ENCODE measurements at places on chromosomes 1 and 21.

- no peak for DNase-seq
Observed at GRCh38 chr1:94332516-94332915, 85.7 kb upstream of the ABCD3 start.

DNA sequence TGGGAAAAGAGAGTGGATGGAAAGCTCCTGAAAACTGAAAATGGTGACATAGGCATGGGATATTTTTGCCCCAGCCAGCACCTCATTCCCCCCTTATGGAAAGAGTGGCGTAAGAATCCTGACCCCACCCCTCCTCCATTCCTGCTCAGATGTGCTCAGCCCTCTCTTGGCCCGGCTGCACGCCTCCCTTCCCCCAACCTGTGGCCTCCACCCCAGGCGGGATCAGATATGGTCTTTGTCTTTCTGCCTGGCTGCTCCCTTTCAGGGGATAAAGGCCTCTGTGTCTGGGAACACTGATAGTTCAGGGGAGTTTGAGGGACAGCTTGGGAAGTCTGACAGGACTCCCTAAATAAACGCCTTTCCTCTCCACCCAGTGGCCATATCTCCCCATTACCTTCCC, 49.8 kb downstream of the KIRREL1 start:
- DNase-seq: no peak

DNA sequence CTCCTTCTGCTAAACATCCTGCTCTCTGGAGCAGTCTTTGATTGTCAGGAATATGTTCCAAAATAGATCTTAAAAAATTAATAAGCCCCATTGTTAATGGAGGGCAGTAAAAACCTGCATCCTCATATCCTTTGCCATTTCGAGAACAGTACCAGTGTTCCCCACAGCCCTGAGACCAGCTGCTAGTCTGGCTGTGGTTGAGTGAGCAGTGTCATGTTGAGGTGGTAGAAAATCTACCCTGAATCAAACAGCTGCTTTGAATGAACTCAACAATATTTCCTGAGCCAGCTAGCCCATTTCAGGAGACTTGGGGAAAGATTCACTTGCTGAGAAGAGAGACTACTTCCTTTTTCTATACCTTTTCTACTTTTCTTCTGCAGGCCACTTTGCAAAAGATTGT, 24.4 kb downstream of the FABP3 start:
- no peak for DNase-seq

DNA sequence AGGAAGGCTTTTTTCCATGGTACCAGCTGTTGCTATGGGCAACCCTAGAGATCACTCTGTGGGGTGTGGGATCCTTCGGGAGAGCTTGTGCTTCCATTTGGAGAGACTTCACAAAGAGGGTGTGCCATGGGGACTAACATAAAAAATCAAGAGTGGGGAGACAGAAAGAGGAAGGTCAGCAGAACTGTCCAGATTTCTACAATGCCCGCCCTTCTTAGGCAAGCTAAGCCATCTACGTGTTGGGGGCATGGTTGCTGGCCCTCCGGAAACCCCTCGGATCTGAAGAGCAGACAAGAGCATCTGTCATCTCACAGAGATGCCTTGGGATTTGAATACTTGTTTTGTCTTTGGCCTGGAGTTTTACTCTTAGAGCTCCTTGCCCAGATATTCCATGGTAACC, 83.9 kb upstream of the ZNF648 start:
- no peak for DNase-seq

GRCh38 chr1:241714321-241715218, 62.5 kb downstream of the WDR64 start:
- DNase-seq: no peak

DNA sequence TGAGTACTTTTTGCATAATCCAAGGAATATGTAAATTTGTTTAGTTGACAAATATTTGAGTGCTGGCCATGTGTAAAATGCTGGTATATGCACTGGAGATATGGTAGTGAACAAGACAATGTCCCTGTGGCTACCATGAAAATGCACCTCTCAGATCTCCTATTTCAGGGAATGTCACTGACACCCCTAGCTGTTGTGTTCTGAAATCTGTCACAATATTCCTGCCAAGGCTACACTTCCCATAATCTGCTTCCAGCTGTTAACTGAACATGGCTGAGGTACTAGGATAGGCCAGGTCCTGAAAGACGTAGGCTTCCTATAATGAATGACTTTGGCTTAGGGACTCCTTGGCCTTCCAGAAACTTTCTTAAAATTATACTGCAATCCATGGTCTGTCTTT, 197.8 kb downstream of the ZNF648 start:
- DNase-seq: no peak

DNA sequence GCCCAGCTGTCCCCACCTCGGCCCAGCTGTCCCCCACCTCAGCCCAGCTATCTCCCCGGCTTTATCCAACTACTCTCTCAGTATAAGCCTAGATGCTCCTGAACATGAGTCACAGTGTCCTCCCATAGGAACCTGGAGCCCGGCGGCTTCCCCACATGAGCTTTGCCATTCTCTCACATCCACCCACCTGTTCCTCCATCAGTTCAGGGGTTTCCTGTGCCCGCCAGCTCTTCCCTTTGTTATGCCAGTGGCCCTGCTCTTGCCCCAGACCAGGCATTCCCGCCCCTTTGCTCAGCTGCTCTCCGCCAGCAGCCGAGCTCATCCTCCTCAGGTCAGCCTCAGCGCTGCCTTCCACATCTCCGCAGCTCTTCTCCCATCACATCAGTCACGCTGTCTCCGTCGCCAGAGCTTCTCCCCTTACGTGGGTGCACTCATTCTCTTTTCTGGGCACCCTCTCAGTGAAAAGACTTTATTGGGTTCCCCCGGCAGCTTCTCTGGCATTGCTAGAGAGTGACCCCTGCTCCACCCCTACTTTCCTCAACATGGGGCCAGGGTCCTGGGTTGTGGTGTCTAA, 89.5 kb upstream of the CSF3R start:
- DNase-seq: no peak

DNA sequence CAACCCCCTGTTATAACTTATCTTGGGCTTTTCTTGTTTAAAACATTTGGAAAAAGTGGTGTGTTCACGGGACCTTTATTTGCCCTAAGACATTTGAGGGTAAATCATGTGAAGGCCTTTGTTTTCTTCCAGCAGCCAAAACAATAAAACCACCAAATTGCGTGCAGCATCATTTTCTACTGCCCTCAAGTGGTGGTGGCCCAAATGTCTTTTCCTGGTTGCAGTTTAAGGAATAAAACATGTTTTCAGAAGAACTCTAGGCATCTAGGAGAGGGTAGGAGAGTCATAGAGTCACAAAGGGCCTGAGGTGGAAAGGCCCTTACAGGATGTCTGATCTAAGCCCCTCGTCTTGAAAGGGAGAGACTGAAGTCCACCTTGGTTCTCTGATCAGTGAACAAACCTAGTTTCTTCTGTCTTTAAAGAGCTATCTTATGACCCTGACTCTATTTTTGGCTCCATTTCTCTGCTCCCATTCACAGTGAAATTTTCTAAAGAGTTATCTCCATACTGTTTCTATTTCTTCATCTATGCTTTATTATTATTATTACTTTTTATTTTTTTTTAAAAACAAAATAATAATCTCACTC, 16.0 kb upstream of the EPS15 start:
- peak; percentile 62 for DNase-seq

GRCh38 chr1:18658831-18659230, 28.2 kb downstream of the PAX7 start:
- DNase-seq: no peak

DNA sequence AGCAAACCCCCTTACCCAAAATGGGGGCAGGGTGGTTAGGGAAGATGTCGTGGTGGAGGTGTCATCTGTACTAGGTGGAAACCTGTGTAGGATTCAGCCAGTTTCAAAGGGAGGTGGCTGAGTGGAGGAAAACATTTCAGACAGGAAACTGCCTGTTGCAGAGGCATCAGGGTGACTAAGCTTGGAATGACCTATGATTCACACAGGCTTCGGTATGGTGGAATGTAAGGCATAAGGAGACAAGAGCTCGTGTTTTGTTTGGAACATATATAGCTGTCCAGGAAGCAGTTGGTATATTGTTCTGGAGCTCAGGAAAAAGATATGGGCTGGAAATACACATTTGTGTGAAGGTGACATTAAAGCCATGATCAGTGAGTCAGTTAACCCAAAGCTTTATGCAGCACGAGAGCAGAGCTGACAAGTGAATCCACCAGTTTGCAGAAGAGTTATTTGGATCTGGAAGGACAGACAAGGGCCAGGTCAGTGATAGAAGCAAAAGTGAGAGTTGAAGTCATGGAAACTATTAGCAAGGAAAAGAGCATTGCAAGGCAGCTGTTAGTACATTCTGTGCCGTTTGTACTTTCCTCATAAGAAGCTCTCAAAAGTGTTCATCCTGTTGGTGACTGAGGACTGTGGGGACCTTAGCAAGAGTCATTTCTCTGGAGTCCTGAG, 12.2 kb downstream of the UTP25 start:
- DNase-seq: no peak

DNA sequence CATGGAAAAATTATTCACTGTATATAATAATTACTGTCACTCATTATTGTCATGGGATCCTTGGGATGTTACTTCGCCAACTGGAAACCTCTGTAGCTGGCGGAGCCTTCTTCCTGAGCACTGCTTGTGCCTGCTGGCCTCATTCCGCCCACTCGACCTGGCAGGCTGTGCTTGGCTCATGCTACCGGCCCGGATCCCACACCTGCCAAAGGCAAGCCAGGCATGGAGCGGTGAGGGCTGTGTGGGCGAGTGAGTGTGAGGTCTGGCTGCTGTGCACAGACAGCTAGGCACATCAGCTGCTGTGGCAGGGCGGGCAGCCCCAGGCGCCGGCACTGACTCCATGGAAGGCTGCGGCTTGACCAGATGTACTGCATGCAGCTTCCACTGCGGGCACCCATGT, 78.4 kb downstream of the DISP1 start:
- no peak for DNase-seq

DNA sequence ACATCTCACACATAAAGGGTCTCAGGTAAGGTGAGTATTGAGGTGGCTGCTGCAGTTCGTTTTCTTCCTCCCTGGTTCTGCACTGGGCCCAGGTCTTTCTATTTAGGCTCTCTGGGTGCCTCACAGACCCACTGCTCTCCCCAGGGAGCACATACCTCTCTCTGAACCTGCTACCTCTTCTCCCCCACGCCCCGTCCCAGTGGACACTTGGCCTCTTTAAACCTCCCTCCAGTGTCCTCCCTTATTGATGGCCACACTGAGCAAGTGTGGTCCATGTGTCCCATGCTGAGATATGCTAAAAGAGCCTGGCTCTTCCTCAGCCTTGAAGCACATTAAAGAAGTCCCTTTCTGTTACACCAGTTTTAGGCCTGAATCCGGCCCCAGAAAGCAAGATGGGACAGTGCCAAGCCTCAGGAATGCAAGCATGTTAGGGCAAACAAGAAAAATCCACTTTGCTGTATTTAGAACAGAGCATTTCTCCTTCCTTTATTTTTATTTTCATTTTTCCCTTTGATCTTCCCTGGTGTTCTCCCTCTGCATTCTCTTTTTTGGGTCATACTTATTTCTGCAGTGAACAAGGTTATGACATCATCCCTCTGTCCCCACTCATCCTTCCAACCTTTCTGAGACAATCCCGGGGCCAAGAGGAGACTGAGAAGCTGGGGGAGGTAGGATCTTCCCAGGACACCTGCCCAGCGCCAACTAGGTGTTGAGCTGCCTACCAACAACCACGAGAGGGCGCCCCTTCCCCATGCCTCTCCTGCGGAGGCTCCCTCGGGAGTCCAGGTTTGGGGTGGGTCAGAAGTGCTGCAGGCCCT, 5.0 kb upstream of the CHI3L2 start:
- DNase-seq: peak; percentile 74

- DNase-seq: no peak
Observed at GRCh38 chr1:116927049-116927798, 17.5 kb downstream of the PTGFRN start.

DNA sequence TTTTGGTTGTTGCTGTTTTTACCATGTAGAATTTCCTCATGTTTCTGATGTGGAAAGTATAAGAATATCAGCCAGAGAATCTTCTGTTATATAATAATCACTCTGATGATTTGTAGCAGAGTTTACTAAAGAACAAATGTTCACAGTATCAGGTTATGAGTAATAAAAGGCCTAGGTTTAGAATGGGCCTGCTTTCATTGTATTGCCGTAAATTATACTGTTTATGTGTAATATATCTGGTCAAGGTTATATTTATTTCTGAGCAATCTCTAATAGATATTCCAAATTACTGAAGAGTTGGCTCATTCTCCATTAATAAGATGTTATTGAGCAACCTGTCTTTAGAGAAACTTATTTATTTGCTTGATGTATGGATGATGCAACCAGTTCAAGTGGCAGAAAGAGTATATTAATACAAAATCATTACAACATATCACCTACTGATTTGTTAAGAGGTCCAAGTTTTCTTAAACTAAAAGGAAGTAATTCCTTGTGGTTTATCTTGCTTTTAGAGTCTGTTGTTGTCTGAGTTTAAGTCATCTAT, 649.4 kb upstream of the CXADR start:
- DNase-seq: no peak

DNA sequence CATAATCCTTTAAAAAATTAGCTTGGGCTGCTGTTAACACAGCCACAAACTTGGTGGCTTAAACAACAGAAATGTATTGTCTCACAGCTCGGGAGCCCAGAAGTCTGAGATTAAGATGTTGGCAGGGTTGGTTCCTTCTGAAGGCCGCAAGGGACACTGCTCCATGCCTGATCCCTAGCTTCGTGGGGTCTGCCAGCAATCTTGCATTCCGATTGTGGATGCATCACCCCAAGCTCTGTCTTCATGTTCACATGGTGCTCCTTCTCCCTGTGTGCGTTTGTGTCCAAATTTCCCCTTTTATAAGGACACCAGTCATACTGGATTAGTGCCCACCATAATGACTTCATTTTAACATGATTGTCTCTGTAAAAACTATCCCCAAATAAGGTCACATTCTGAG, 5.0 kb upstream of the HHIPL2 start:
- DNase-seq: no peak

DNA sequence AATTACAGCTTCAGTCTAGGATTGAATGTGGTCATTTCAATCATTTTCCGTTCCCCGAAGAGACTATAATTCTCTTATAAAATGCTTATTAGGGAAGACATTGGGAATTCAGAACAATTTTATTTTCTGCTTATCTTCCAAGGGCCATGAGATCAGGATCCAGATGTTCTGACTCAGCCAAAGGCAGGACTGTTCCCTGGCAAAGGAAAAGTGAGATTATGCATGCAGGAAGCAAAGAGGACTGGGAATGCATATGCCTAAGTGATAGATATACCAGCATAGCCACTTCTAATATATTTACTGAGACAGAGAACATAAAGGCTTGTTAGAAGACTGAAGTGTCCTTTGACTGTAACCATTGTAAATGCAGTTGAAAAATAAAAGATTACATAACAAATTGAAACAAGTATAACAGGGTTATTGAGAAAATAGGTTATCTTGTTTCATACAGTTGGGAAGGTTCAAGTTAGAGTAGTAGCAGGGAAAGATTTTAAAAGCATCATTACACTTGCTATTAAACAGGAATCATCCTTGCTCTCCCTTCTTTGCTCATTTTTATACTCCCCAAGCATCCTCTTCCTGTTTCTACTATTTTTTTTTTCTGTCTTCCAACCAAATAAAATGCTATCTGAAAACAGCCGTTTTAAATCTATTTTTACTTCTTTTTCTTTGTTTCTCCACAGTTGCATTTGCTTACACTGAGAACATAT, 439.6 kb upstream of the ADAMTS5 start:
- no peak for DNase-seq

GRCh38 chr1:90114521-90115141, 119.7 kb downstream of the ZNF326 start:
- DNase-seq: peak; percentile 30
